ENCODE measurements at places on chromosomes 1 and 21.

DNA sequence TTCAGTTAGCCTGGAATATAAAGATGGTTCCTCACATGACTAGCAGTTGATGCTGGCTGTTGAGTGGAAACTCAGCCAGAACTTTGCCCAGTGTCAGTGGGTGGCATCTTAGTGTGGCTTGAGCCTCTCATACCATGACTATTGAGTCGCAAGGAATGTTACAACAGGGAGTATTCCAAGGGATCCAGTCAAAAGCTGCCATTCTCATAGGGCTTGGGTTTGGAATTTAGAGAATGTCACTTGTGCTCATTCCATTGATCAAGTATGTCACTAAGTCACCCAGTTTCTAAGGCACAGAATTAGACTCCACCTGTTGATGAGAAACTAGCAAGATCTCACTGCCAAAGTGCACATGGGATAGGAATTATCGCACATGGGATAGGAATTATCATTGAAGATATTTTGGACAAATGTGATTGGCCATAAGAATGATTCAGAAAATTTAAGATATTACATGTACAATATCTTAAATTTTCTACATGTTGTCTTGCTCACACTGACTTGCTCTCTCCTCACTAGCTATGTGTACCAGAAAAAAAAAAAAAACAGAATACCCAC, 1290.7 kb upstream of the ADGRL2 start:
- DNase-seq, result no peak

DNA sequence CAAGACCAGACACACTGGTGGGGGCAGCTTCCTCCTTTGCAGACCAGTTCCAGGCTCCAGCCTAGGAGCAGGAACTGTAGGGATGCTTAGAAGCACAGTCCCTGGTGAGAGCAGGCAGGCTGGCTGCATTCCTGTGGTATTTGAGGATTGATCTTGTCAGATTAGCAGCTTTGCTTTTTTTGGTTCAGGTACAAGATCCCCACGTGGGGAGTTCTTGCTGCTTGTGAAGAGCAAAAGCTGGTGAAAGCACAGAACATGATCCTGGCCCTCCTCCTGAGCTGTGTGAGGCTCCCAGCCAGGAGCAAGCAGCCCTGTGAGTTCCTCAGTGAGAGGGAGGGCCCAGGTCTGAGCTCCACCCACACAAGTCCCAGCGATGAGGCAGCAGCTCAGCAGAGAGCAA, 75.3 kb upstream of the ARTN start:
- no peak for DNase-seq

DNA sequence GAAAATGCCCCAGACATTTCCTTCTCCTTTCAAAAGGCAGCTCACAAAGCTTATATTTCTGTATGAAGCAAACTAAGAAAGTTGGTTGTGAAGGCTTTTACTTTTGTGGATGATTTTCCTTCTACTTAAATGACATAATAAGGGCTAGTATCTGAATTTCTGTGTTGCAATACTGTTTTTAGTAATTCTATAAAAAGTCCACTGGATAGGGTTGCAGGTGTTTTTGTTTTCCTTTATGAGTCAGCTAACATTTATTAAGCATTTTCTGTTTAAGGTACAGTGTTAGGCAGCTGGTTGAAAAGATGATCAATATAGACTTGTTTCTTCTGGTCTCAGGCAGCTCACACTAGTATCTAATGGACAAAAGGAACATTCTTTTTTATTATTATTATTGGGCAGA, 722.2 kb downstream of the RWDD3 start:
- no peak for DNase-seq

- no peak for DNase-seq
Observed at GRCh38 chr1:31041529-31041928, 24.0 kb downstream of the PUM1 start.

DNA sequence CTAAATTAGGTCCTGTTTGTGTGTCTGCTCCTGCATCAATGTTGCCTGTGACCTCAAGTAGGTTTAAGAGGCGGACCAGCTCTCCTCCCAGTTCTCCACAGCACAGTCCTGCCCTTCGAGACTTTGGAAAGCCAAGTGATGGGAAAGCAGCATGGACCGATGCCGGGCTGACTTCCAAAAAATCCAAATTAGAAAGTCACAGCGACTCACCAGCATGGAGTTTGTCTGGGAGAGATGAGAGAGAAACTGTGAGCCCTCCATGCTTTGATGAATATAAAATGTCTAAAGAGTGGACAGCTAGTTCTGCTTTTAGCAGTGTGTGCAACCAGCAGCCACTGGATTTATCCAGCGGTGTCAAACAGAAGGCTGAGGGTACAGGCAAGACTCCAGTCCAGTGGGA, 79.9 kb downstream of the PRDM2 start:
- DNase-seq, result no peak

All from hematopoietic multipotent progenitor cell treated with erythropoietin and hydrocortisone succinate and interleukin-3 and kit ligand, for 15 days (in vitro differentiated cells).